ENCODE measurements at places on chromosomes 1 and 21. TPM values are rescaled to one million over a fixed set of nuclear protein-coding genes. Genes with fewer than 3 reads are reported as not detected.

The SV2A gene
- total RNA-seq = 18.6 TPM

The S100A8 gene
- not detected for total RNA-seq

The FGR gene
- 0.21 TPM for total RNA-seq

The CYP4A11 gene
- total RNA-seq = not detected

GRCh38 chr1:20726118-20726911 is 6.2 kb downstream of the SH2D5 start:
- no peak for DNase-seq

DNA sequence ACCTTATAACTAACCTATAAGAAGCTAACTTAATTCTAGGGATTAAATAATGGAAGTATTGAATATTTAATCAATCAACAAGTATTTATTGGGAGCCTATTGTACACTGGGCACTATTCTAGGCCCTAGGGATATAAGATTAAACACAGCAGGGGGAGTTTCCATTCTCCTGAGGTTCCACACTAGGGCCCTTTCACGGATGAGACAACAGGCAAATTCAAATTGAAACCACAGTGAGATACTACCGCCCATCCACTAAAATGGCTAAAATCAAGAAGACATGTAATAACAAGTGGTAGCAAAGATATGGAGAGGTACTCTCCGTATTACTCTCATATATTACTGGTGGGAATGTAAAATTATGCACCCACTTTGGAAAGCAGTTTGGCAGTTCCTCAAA is 674.4 kb downstream of the KIF26B start:
- DNase-seq = no peak

- no peak for DNase-seq
Measured at GRCh38 chr21:42679319-42680057, 26.1 kb downstream of the PDE9A start.

DNA sequence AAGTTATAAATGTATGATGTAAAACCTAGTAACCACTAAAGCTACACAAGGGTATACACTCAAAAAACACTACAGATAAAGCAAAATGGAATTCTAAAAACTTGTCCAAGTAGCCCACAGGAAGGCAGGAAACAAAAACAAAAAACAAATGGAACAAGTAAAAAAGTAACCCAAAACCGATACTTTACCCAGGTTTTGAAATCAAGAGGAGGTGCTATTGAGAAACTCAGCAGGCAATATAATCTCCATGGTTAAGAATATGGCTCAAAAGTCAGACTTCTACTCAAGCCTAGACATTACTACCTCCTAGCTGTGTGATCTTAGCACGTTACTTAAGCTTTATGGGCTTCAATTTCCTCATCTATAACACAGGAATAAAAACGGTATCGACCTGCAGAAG is 13.3 kb downstream of the RBBP5 start:
- DNase-seq = no peak

DNA sequence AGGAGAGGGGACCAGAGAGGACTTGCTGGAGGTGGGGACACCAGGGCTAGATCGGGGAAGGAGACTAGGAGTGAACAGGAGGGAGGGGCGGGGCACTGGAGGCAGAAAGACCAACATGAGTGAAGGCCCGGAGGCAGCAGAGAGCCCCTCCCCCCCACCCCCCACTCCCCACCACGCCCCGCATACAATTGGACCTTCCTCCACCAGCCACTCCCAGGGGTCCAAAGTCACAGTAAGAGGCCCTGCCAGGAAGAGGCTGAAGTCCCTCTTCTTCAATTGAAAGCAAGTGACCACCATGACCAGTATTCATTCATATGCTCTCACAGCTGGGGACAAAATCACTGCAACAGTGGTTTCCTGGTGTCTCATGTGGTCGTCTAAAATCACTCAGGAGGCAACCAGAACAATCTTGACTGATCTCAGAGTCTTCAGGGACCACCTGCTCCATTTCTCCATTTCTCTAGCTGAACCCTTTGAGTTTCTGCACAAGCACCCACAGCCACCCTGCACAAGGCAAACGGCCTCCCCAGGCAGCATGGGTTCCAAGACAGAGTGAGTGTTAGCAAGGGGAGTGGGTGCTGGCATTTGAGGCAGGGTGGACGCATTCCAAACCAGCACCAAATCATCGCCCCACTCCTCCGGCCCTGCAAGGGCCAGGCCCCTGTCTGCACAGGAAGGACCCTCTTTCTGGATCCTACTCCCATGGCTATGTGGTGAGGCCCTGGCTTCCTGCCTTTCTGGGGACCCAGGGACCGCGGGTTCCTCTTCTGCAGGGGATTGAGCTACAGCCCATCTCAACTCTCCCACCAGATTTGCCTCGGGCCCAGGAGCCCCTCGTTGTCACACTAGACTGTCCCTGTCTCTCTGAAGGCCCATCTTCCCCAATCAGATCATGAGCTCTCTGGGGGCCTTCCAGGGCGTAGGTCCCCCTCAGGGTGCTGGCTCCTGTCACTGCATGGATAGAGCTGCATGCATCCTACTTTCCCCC is 17.0 kb downstream of the LAPTM5 start:
- DNase-seq = no peak

All from activated T-helper 1 cell treated with anti-CD3 and anti-CD28 coated beads, Interleukin-12 subunit alpha, Interleukin-12 subunit beta, Interleukin-2, Interleukin-4 antibody, amounts not matched to agents 30 ng/mL and 10 ng/mL and 1 ng/mL, durations not matched to agents 14 hours and 24 hours and 36 hours (primary cell).